ENCODE measurements at places on chromosomes 11 and 22.

DNA sequence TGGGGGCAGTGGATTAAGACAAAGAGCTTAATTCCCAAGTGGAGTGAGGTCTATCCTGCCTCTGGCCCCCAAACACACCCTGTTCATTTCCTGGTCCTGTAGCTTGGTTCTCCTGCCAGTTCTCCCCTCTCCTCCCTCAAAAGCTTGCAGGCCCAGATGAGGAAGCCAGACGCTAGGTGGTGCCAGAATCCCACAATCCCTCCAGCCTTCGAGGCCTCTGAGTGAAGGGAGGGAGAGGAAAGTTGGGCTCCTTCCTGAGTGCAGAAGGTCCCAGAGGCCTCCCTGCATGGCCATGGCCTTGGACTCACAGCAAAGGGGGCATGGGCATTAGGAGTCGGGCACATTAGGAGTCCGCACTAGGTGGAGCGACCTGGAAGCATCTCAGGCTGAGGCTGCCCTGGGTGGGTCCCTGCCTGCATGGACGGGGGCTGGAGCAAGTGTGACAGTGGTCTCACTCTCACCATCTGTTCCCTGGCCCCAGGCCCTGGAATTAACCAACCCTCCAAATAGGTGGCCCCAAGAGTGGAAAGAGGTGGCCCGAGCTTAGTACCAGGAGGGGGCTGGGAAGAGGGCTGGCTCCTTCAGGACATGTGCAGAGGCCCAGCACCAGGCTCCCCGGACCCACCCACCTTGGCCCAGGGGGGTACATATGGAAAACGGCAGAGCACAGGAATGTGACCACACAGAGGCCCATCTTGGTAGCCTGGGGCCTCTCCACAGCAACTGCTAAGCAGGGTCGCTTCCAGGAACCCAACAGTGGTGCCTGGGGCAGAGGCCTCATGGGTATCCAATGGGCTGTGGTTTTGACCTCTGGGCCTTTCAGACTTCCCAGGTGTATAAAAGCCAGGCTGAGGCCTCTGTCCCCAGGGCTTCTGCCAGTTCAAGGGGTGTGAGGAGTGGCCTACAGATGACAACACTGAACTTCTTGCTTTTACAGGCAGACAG lies 5.2 kb downstream of the FXYD2 start:
- no peak for DNase-seq

DNA sequence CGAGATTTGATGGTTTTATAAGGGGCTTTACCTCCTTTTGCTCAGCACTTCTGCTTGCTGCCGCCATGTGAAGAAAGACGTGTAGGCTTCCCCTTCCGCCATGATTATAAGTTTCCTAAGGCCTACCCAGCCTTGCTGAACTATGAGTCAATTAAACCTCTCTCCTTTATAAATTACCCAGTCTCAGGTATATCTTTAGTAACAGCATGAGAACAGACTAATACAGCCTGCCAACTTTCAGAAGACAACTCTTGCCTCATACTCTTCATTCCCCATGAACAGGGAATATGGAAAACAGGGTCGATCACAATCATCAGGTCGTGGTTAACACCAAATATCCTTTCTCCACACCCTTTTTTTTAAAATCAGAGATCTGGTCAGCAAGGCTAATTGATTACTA lies 83.0 kb downstream of the MPPED2 start:
- DNase-seq: no peak

GRCh38 chr22:46965555-46966494 lies 203.4 kb downstream of the TBC1D22A start:
- no peak for DNase-seq

- DNase-seq: no peak
Measured at GRCh38 chr22:49176956-49177355, 650.7 kb downstream of the BRD1 start.
